ENCODE measurements at places on chromosomes 5 and 9.

- DNase-seq, result peak; percentile 65
Measured at GRCh38 chr5:62779010-62779422, 200.4 kb downstream of the LRRC70 start.

GRCh38 chr9:101468116-101468515 lies 32.5 kb upstream of the ALDOB start:
- peak; percentile 71 for DNase-seq

DNA sequence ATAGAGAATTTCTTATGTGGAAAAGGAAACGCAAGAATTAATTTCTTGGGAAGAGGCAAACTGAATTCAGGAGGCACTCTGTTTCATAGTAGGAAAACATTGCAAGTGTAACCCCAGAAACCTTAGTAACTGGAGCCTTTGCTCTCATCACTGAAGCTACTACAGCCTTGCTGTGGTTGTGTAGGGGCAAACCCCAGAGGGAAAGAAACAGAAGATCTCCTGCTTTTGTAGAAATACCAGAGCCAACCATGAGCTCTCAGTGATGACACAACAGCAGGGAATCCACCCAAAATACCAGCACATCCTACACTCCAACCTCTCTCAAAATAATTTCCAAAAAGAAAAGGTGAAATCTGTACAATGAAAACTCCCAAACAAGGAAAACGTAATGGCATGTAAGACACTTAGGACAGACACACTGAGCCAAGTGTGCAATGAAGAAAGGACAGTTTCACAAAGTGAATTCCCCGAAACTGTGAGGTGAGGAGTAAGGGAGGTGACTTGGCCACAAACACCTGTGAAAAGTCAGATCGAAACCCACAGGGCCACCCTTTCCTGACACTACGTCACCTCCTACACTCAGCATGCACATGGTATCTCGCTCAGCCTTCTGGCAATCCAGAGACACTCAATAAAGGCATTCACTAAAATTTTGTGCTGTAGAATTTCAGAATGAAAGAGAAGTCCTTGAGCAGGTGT lies 8.5 kb upstream of the ACSL6 start:
- DNase-seq, result no peak

- DNase-seq, result no peak
Measured at GRCh38 chr9:129958796-129959195, 84.2 kb downstream of the FNBP1 start.

- DNase-seq, result peak; percentile 14
Measured at GRCh38 chr5:151151793-151152192, 5.8 kb downstream of the ANXA6 start.

GRCh38 chr9:19028835-19029451 lies 4.1 kb downstream of the SAXO1 start:
- peak; percentile 69 for DNase-seq

DNA sequence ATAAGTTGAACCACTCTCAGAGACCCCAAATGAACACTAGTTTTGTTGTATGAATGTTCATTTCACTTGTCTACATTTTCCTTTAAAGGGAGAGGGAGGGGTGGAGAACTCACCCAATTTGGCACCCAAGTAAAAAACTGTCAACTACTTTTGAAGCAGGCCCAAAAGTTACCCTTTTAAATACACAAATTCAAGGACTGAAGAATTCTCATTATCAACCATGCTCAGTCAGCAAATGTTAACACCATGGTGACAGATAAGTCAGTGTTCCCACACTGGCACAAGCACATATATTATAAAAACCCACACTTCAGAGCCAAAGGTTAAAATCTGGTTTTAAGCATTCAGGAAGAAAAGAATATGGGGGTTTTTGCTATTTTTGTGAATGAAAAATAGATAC lies 31.6 kb downstream of the CSNK1A1 start:
- DNase-seq, result no peak

DNA sequence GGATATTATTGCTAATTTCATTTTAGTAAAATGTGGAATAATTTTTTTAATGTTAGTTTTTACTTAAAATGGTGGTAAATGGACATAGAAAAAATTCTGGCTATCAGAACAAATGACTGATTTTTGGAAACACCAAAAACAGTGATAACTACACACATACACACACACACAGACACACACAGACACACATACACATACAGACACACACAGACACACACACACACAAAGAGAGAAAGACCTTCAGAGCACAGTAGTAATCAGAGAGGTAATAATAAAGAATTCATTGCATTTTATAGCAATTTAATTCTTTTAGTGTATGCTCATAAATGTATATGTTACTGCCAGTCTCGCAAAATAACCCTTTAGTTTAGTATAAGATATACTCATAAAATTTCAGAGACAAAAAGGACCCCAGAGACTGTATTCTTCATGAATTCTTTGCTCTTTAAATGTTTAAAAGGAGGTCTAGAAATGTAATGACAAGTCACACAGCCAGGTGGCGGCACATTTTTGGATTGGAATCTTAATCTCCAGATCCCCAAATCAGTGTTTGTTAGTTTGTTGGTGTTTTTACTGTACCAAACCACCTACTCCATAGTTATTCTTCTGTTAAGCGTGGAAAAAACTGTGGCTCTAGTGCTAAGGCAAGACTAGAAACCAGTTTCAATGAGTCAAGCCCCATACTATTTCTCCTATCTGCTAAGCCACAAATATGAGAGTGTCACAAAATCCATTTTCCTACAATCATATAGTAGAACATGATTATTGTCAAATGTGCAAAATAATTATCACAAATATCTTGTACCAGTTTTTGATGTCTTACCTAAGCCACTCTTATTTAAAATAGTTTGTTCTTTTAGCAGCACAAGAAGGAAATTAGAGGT lies 109.9 kb downstream of the EDIL3 start:
- peak; percentile 55 for DNase-seq

GRCh38 chr9:89863837-89864236 lies 259.0 kb downstream of the GADD45G start:
- DNase-seq, result no peak

- DNase-seq, result no peak
Measured at GRCh38 chr9:137744632-137745183, 125.9 kb downstream of the EHMT1 start.

DNA sequence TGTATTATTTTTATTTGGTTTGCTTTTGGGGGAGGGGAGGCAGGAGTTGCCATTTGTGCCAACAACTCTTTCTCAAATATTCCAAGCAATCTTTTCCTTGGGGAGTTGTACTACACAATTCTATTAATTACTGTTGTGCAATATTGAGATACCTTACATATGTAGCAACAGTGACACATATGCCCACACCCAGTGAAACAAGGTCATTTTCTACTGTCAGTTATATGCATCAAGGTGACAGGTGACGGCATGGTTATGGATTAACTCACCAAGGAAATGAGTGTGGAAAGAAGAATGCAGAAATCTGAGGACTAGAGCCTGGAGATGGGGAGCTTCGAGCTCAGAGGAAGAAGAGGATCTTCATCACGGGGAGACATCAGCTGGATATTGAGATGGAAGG lies 17.9 kb upstream of the MSMP start:
- DNase-seq, result no peak

DNA sequence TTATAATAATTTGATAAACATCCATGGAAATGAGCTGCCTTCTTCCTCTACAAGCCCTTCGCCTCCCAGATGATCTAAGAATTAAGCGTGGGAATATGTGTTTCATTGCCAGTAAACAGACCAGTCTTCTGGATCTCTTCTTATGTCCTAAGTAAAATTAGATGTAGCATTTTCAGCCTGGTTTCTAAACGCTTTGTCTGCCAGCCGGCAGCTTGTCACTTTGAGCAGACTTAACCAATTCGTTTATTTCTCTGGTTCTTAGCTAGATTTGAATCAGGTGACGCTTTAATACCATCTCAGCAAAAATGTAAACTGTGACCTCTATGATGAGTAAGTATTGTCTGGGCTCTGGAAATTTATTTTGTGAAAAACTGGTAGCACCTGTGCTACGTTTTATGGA lies 380.6 kb upstream of the NUDT12 start:
- DNase-seq, result no peak

- peak; percentile 37 for DNase-seq
Measured at GRCh38 chr9:110027671-110028081, 180.3 kb downstream of the C9orf152 start.

All from midbrain (tissue), 1 donor.